ENCODE measurements at places on chromosomes 4 and X.

DNA sequence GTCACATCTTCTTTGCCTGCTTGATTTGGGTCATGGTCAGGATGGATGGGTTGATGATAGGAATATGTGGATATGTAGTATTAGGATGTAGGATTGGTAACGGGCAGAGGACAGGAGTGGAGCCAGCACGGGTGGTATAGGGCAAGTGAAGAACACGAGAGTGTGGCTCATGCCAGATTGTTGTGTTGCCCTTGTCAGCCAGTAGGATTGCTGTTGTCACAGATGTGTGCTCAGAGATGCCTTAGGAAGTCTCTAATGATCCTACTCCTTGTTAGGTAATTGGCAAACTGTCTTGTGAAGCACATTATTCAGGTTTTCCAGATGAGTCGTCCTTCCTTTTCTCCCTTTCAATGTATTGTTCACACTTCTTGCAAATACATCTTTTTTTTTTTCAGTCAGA, 5.5 kb downstream of the ATP10D start:
- no peak for DNase-seq

- DNase-seq: no peak
Observed at GRCh38 chr4:7165874-7166201, 26.5 kb upstream of the SORCS2 start.

DNA sequence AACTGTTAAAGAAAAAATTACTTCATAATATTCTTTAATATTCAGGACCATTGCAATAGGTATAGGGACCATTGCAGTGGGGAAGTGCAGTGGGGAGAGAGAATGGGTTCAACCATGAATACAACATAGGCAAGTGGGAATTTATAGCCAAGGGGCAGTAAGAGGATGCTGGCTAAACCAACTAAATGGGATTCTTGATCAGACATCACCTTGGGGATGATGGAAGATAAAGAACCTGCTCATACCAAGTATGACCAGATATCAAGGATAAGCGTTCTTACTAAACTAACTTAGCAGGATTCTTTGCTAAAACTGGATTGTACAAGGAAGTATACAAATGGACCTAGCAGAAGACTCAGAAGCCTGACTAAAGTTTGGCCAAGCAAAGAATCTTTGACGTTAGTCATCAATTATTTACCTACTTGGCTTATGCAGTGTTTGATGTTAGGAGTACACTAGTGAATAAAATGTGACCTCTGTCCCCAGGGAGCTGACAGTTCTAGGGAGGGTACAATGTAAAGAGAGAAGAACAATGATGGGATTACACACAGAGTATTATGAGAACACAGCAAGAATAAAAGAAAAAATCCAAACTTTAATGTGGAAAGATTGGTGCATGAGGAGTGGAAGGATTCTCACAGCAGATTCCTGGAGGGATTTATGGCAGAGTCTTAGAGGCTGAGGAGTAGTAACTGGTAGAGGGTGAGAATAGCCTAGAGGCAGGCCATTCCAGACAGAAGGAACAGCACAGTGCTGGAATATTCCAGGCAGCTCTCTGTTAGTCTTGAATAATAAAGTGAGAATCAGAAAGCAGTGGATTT, 54.7 kb upstream of the MYOZ2 start:
- no peak for DNase-seq

DNA sequence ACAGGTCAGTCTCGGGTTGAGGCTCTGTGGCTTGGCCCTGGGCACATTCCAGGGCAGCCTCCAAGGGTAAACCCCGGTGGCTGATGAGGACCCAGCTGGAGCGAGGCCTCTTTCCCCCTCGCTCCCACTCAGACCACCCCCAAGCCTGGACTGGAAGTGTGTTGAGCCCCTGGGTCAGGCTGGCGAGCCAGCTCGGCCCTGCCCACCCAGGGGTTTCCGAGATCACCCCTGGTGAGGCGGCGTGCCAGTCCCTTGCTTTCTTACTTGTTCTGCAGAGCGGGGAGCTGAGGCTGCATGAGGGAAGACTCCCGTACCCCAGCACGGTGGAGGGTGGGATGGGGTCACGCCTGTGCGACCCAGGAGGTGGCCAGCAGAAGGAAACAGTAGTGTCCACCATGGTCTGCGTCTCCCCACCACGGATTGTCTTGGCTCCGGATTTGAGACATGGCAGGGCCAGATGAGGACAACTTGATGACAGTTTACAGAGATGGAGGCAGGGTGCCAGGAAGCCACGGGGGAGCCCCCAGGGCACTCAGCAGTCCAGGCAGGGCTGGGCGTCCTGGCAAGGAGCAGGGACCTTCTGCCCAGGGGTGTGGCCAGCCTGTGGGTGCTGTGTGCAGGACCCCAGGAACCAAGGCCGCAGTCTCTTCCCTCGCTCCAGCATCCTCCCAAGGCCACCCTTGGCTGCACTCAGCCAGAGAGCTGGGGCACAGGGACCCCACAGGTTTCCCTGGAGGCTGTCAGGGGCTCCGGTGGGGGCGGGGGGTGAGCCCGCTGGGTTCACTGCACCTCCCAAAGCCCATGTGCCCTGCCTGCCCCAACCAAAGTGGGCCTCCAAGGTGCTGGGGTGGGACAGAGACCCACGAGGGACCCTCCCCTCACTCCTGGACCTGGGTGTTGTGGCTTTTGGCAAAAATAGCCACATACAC, 6.6 kb upstream of the FGFRL1 start:
- DNase-seq: no peak

GRCh38 chr4:142434519-142435224, 411.4 kb downstream of the INPP4B start:
- no peak for DNase-seq

Data from Ammon's horn (tissue), 1 donor.